ENCODE measurements at places on chromosomes 16 and 17. TPM values are rescaled to one million over a fixed set of nuclear protein-coding genes. Genes with fewer than 3 reads are reported as not detected.

The NDUFAF8 gene
- 200 TPM for total RNA-seq

The CSH1 gene
- total RNA-seq = not detected

The CD79B gene
- total RNA-seq = 0.08 TPM

The KRT17 gene
- 1.3 TPM for total RNA-seq

The TRAF7 gene
- total RNA-seq = 52.8 TPM

The ASGR1 gene
- 1.5 TPM for total RNA-seq

The PALB2 gene
- 13.5 TPM for total RNA-seq

The SLC16A13 gene
- 8.0 TPM for total RNA-seq

The CALB2 gene
- 6.6 TPM for total RNA-seq

The KRTAP4-3 gene
- not detected for total RNA-seq

The COASY gene
- total RNA-seq = 135 TPM

The RHBDL1 gene
- 1.4 TPM for total RNA-seq

The TAOK2 gene
- 38.1 TPM for total RNA-seq

The KRT39 gene
- not detected for total RNA-seq

The JPH3 gene
- 1.9 TPM for total RNA-seq

The PMP22 gene
- total RNA-seq = 323 TPM

The LRRC37A2 gene
- total RNA-seq = 2.6 TPM
